ENCODE measurements at places on chromosomes 1 and 21. TPM values are rescaled to one million over a fixed set of nuclear protein-coding genes. Genes with fewer than 3 reads are reported as not detected.

GRCh38 chr1:57115030-57115614 is 149.3 kb upstream of the C8B start:
- no peak for DNase-seq

GRCh38 chr1:54277451-54278341 is 77.7 kb downstream of the MRPL37 start:
- no peak for DNase-seq

GRCh38 chr1:22141554-22142314 is 1.2 kb downstream of the WNT4 start:
- DNase-seq: no peak

DNA sequence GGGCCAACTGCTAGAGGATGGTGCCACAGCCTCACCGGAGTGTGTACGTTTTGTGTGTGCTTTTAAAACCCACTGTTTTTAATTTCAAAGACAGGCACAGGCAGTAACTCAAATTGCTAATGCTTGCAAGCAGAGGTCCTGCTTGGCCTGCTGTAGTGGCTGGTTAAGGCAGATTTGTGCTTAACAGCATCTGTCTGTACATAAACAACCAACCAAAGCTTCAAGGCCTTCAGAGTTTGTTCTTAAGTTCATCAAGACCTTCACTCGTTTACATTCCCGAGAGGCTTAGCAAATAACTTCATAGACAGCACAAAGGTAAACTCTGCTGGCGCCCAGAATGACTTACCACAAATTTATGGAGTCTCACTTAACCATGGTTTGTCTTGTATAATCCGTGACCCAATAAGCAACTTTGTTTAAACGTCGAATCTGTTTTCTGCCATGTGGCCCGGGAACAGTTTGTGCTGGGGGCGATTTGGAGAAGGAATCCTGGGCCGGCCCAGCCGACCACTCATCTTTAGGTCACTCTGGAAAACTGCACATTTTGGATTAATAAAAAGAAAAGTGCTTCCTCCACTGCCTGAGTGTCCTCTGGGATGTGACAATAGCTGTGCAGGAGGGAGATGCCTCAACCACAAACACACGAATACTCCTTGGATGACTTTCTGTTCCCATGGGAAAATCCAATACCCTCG is 58.1 kb downstream of the CAPZB start:
- DNase-seq: peak; percentile 93

DNA sequence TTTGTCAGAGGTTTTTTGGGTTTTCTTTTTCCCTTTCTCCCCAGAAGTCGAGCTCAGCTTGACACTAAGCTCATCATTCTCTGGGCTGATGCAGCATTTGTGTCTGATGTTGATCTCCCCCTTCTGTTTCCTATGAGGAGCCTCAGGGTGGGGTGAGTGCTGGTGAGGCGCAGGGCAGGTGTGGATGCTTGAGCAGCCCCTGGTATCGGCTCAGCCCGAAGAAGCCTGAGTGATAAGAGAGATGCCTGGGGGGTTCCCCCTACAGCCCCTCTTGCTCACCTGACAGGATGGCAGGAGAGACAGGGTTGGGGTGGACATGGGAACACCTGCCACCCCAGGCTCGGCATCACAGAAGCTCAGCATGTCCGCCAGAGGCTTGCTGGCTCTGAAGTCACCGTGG is 239.0 kb downstream of the RHOU start:
- no peak for DNase-seq

DNA sequence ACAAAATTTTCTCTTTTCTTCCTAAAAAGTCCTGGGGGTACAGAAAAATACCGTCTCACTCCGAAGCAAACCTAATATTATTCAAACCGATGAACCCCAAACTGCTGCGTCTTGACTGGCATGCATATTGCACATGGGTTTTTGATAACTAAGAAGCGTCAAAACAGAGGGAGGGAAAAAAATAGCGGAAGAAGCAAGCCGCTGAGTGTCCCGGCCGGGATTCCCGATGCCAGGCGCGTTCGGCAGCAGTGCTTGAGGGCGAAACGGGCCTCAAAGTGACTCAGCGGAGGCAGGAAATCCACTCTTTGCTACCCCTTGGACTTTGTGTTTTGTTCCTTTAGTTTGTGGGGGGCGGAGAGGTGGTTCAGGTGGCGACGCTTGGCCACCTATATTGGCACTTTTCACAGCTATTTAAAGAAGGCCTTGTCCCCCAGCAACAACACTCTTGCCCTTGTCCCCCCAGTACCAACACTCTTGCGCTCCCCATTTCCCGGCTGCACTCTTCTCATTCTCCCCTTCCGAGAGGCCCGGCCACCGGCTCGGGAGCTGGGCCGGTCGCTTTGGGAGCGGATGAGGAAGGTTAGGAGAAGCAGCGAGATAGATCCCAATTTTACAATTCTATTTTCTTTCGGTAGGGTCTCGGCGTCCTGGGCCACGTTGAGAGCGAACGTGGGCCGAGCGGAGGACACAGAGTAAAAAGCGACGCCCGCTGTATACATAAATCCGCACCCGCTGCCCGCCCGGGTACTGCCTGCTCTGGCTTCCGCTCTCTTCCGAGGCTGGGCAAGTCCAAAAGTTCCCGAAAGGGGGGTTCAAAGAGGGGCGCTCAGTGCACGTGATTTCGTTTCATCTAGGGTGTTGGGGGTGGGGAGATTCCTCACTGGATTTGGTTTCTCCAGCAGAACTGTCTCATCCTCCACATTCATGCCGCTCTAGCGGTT is 2.5 kb downstream of the LMX1A start:
- DNase-seq: peak; percentile 18

DNA sequence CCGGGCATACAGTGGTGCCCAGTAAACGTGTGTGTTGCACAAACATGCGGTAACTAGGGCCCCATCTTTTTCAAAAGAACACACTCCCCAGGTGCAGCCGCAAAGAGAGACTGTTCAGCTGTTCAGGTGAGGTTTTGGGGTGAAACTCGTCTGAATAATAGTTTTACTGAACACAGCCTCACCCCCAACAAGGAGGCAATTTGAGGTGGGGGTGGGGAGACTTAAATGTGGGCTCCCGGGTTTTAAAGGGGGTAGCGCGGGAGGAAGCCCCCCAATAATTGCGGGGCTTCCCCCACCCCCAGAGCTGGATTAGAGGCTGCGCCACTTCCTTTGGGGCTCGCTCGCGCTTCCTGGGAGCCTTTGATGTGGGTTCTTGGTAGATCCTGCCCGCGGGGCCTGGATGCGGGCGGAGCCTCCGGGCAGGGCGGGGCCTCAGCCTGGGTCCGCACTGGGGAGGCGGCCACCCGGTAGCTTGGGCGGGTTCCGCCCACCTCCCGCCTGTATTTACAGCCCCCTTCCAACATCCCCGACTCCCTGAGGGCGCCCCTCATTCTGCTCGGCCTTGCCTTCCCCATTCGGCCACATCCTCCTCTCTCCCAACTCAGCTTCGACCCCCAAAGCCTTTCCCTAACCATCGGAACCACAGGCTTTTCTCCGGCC is 6.4 kb upstream of the EPHA2 start:
- DNase-seq: no peak

DNA sequence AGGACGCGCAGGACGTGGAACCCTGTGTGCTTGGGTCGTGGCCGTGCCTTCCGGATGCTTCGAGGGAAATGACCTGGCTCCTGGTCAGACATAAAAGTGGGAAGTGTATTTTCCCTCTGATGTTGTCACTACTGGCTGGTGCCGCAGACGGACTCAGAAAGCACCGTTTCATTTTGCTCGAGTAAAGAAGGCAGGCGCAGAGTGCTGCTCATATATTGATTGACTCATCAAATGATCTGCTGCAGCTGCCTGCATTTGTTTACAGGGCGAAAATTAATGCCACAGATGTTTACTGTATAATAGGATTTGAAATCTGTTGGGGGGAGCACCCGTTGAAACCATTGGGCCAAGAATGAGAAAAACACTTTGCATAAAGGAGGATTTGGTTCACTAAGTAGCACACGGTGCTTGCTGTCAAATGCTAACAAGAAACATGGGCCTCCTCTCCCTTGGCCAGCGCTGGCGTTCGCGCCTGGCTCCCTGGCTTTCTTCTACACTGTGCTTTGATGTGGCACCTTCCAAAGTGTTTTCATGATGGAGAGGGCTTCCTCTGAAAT is 365.5 kb downstream of the CAMTA1 start:
- DNase-seq: no peak

DNA sequence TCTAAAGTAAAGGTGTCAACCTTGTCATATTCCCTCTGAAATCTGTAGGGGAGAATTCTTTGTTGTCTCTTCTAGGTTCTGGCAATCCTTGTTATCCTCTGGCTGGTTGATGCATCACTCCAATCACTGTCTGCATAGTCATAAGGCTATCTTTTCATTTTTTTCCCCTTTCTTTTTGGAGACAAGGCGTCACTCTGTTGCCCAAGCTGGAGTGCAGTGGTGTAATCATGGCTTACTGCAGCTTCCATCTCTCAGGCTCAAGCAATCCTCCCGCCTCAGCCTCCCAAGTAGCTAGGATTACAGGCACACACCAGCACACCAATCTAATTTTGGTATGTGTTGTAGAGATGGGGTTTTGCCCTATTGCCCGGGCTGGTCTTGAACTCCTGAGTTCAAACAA is 12.9 kb downstream of the DPYD start:
- no peak for DNase-seq

DNA sequence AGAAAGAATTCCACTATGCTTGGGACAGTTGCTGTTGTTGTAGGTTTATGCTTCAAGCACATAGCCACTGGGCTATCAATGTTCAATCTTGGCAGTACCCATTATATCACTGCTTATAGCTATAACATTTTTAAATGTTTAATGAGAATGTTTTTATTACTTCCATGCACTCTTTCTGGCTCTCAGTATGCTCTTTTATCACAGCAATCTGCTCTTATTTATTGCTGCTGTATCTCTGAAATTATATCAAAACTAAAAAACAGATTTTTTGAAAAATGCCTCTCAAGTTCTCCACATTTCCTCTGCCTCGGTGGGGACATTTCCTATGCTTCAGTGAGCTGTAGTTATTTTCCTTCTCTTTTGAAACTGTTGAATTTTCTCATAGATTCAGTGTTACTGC is 5.4 kb upstream of the SGIP1 start:
- DNase-seq: no peak

GRCh38 chr1:210796421-210796820 is 337.5 kb downstream of the KCNH1 start:
- no peak for DNase-seq

DNA sequence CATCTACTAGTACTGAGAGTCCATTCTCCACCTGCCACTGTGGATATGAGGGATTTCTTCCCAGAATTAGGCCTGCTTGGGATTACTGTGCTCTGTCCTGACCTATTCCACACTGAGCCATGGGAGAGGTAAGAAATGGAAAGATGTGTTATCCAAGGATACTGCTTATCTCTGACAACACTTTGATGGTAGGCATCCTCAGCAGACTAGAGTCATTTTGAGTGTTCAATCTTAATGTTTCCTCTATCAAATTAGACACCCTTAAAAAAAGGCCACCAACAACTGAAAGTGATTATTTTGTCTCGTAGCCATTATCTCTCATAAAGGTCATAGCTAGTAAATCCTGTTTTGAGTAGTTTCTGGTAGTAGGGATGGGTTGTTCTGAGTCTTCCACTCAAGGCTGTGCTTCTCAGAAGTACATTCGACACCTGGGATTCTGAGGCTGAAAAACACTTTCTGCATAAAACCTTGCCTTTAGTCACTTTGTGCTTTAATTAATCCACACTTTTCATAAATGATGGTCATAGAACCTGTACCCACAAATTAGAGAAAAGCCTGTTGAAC is 8.8 kb downstream of the ATPAF1 start:
- DNase-seq: no peak

DNA sequence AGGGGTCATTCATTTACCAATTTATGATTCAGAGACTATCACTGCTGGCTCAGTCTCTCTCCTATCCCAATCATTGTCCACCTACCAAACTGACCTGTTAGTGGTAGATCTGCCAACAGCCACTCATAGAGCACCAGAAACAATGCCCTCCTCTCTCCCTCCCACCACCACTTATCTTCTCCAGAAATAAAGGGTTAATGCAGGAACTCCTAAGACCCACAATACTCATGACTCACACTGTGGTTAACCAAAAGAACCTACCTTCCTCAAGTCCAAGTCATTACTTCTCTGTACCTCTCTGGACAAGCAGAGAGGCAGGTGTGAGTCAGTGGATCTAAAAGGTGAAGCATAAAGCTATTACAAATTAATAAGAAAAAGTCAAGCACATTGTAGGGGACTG is 40.9 kb upstream of the CAMK1G start:
- DNase-seq: peak; percentile 20

The FCN3 gene
- total RNA-seq: not detected

The PLCH2 gene
- total RNA-seq: 0.12 TPM

The ATP1A4 gene
- not detected for total RNA-seq

The CAMK1G gene
- 7.3 TPM for total RNA-seq

The DEGS1 gene
- 158 TPM for total RNA-seq

The TRIM17 gene
- total RNA-seq: not detected

The FAM229A gene
- 0.84 TPM for total RNA-seq

The CSDE1 gene
- 465 TPM for total RNA-seq
